IPS DF 6.9 (cell line): ENCODE measurements at places on chromosomes 4 and X.

DNA sequence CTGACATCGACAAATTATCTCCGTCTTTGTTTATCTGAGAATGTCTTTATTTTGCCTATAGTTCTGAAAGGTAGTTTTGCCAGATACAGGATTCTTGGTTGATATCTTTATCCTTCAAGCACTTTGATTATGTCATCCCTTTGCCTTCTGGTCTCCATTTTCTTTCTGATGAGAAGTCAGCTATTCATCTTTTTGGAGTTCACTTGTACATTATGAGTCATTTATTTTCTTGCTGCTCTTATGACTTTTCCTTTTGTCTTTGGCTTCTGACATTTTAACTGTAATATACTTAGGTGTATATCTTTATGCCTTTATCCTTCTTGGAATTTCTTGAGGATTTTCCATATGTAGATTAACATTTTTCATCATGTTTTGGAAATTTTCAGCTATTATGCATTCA, 51.4 kb downstream of the SHROOM4 start:
- no peak for DNase-seq
- no peak overlapping the region for H3K27ac ChIP-seq
- no peaks in the 10 kb centered on the region for H3K36me3 ChIP-seq
- H3K4me3 ChIP-seq: no peak overlapping the region
- no peaks in the 10 kb centered on the region for H3K27me3 ChIP-seq
- no peaks in the 10 kb centered on the region for H3K4me1 ChIP-seq

DNA sequence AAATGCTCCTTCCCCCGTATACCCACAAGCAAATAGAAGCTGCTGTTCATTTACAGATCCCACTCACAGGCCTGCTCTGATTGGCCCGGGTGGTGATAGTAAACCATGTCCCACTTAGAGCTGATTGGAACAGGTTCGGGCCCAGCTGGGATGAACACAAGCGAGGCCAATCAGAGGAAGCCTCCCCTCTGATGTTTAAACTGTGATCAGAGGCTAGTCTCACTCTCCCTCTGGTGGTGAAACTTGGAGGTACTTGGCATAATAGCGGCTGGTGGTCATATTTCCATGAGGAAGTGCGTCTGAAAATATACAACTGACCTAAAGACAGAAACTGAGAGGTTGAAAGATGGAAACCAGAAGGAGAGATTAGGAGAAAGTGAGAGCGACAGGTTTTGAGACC, 51.5 kb upstream of the TRPC3 start:
- H3K27ac ChIP-seq: no peak overlapping the region
- no peaks in the 10 kb centered on the region for H3K27me3 ChIP-seq
- no peaks in the 10 kb centered on the region for H3K36me3 ChIP-seq

GRCh38 chr4:92600638-92601037, 296.9 kb downstream of the GRID2 start:
- H3K36me3 ChIP-seq: peaks cover 5% of the 10 kb centered on the region; the same call in 1 of the 2 replicates
- no peak overlapping the region for H3K4me3 ChIP-seq
- no peak overlapping the region for H3K27ac ChIP-seq
- DNase-seq: peak; percentile 11

GRCh38 chr4:141620715-141621114, 15.7 kb upstream of the IL15 start:
- no peak for DNase-seq
- no peaks in the 10 kb centered on the region for H3K27me3 ChIP-seq
- peaks cover 4% of the 10 kb centered on the region; the same call in 1 of the 2 replicates for H3K4me1 ChIP-seq
- H3K36me3 ChIP-seq: no peaks in the 10 kb centered on the region
- no peak overlapping the region for H3K27ac ChIP-seq

DNA sequence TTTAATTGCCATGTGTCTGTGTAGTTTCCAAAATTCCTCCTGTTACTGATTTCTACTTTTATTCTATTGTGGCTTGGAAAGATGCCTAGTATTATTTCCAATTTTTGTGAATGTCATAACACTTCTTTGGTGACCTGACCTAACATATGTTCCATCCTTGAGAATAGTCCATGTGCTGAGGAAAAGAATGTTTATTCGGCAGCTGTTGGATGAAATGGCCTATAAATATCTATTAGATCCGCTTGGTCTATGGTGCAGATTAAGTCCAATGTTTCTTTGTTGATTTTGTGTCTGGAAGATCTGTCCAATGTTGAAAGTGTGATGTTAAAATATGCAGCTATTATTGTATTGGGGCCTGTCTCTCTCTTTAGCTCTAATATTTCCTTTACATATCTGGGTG, 219.2 kb upstream of the HDX start:
- DNase-seq: no peak
- H3K27me3 ChIP-seq: no peaks in the 10 kb centered on the region
- no peak overlapping the region for H3K4me3 ChIP-seq
- no peaks in the 10 kb centered on the region for H3K36me3 ChIP-seq
- no peaks in the 10 kb centered on the region for H3K4me1 ChIP-seq

DNA sequence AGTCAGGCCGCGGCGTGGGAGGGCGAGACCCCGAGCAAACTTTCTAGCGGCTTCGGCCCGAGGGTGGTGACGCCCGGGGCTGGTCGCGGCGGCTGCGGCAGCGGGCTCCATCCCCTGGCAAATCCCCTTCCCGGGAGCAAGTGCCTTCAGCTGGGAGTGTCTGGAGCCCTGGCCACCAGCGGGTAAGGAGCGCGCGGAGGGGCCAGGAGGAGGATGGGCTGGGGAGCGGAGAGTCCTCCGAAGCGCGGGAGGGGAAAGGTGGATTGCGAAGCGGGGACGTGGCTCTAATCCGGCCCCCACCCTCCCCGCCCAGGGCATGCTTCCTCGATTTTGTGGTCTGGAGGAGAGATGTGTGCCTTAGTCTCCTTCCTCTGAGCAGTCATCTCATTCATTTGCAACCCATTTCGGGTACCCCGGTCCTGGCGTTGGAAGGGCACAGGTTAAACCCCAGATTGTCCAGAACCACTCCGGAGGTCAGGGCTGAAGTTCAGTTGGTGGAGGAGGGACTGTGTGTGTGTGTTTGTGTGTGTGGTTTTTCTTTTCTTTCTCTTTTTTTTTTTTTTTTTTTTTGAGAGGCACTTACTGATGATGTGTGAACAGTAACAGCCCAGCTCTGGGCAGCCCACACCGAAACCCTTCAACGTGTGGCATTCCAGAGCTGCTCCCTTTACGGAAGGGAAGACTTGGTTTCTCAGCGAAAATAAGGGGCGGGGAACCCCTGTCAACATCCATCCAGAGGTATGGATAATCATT, 516 bp downstream of the SGMS2 start:
- DNase-seq: no peak
- no peaks in the 10 kb centered on the region for H3K4me1 ChIP-seq
- no peaks in the 10 kb centered on the region for H3K36me3 ChIP-seq
- H3K27ac ChIP-seq: no peak overlapping the region

DNA sequence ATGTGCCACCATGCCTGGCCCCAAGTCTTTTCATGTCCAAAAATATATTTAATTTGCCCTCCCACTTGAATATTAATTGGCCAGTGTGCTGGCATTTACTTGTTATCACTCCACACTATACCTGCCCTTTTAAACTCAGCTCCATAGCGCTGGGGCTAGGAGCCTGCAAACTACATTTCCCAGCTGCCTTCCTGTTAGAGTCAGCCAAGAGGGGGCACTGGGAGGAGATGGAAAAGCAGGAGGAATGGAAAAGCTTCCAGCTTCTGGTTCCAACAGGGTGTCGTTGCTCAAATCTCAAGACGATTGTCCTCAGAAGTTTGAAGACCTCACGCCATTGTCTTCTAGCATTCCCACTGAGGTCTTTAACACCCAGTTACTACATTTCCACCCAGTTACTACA, 315.5 kb downstream of the BCOR start:
- H3K4me3 ChIP-seq: no peak overlapping the region
- H3K36me3 ChIP-seq: no peaks in the 10 kb centered on the region
- H3K27ac ChIP-seq: no peak overlapping the region
- H3K27me3 ChIP-seq: no peaks in the 10 kb centered on the region
